ENCODE measurements at places on chromosomes 7 and 10.
A peak's percentile ranks its signal among the peaks of the same experiment; 100 is the strongest.

DNA sequence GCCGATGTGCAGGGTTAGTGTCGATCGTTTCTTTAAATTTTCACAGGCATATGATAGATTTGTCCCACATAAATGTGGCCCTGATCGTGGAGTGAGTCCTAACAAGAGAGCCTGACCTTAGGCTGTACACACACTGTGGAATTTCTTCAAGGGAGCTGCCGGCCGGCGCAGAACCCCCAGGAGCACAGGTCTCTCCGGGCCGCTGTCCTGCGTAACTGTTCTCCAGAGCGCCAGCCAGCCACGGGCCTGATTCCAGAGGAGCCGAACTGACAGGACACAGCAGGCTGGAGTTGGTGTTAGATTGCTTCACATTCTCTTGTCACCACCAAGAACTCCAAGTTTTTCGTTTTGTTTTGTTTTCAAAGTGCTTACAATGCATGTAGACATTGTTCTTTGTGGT lies 37.3 kb downstream of the SHH start:
- DNase-seq = no peak

GRCh38 chr7:77262316-77262715 lies 62.7 kb upstream of the FGL2 start:
- DNase-seq = no peak

DNA sequence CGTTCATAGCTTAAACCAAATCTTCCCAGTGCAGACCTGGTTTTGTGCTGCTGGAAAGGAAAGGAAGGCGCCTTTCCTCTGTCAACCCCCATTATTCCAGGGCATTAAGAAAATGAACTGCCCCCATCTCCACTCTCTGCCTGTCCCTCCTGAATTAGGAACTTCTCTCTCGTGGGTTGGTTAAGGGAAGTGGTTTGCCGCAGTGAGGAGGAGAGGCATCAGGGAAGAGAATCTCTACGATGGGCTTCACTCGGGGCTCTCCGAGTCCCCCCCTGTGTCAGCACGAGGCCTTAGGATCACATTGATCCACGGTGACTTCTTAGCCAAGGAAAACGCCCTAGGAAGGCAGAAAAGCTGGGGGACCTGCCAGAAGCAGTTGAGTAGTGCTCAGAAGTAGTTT lies 53.9 kb upstream of the LYZL2 start:
- DNase-seq = no peak

- no peak for DNase-seq
These were observed 138.9 kb downstream of the TNS3 start for GRCh38 chr7:47443049-47443448.

- DNase-seq = no peak
These were observed 200.5 kb downstream of the KIF20B start for GRCh38 chr10:89901895-89902294.

GRCh38 chr10:111128331-111129180 lies 51.7 kb downstream of the ADRA2A start:
- DNase-seq = peak; percentile 57

DNA sequence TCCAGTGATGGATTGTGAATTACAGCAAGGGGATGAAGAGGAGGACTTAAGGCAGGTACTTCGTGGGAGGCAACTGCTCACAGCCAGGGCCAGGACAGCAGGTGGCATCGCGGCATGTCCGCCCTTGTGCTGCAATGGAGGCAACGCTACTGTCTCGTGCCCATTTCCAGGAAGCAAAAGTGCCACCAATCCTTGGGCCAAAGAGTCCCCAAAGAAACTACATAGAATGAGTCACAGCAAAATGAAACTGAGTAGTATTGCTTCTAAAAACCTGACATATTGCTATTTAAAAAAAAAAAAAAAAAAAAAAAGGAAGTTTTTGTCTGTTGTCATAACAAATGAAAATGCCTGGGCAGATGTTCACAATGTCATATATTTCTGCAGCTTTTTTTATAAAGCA lies 46.6 kb downstream of the RSU1 start:
- DNase-seq = no peak

- DNase-seq = no peak
These were observed 51.9 kb downstream of the IKZF1 start for GRCh38 chr7:50356212-50356944.

DNA sequence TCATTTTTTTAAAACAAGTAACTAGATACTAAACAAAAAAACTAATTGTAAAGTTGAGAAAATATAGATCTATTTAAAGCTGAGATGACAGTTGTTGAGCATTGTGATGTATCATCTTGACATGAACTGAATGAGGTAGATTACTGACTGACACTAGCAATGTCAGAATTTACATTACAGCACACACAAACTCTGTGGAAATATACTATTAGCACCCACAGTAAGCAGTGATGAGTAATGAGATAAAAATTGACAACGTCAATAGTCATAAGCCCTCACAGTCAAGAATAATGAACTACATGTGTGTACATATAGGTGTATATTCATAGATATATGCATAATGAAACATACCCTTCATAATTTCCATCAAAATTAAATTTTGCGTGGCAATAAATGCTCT lies 368.4 kb downstream of the TFEC start:
- no peak for DNase-seq

- no peak for DNase-seq
These were observed 483.9 kb downstream of the AUTS2 start for GRCh38 chr7:70082099-70082611.

DNA sequence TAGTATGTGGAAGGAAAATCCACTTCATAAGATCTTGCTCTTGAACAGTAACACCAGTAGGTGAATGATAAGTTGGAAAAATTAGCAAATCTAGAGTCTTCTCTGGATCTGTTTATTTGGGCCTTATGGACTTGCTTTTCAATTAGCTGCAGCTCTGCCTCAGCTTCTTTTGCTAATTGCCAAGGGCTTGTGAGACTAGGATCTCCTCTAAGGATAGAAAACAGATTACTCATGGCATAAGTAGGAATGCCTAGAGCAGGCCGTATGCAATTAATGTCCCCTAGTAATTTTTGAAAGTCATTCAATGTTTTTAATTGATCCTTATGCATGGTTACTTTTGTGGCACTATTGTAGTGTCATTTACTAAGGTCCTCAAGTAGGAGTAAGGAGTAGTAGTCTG lies 36.5 kb upstream of the DDX50 start:
- DNase-seq = no peak

DNA sequence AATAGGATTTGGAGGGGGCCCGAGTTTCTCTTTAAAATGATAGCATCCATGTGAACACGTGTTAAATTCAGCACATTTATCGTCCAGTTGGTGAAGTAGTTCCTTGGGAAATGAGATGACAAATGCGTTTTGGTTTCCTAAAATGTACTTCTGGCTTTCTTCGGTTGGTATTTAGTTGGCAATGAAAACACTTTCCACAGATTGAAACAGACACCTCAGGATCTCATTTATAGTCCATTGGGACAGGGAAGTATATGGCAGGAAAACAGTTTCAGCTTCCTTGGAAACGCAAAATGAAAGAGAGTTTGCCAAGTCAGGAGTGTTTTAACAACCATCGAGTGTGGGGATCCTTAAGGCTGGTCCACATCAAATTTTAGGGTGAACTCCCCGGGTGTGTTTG lies 19.4 kb upstream of the LYZL1 start:
- no peak for DNase-seq

DNA sequence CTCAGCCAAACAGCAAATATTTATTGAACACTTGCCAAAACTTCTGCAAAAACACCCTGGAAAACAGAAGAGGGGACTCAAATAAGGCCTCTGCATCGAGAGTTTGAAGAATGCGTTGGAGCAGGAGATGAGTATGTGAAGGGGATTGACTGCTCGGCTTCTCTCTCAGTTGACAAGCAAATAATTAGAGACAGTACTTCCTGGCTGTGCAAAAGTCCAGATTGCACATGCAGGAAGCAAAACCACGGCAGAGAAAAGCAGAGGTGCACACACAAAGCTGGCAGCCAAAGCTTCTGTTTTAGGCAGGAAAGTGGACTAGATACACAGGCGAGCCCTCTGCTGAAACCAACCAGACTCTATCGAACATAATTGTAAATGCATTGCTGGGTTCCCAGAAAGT lies 343.6 kb upstream of the MGMT start:
- no peak for DNase-seq

DNA sequence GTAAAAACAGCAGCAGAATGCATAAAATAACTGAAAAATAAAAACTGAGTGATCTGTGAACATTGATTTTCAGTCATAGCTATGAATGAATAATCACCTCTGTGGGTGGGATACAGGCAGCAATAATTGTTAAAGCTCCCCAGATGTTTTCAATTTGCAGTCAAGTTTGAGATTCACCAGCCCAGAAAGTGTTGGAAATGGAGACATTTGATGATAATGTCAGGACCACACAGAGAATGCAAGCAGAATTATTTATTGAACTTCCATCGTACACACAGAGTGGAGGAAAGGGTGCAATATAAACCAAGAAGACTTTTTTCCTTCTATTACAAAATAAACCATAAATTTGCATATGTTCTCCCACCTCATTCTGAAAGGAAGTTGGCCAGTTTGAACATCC lies 601.7 kb downstream of the ANKRD7 start:
- no peak for DNase-seq

DNA sequence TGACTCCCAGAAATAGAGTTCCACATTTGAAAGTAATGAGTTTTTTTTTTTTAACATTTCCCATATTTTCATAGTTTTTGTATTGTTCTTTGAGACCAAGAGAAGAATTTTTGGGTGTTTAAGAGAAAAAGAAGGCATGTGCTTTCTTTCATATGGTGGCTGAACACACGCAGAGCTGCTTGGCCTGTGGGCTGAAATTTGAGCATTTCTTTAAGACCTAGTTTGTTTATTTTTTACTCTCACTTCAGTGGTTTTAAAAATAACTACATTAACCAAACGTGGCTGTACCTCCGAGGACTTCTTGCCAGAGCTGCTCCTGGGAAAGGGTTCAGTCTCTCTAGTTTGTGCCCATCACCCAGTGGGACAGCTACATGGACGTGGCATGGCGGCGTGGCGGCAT lies 58.3 kb downstream of the INPP5A start:
- no peak for DNase-seq

- DNase-seq = no peak
These were observed 46.9 kb upstream of the MKRN1 start for GRCh38 chr7:140526214-140526613.

GRCh38 chr7:95609277-95609971 lies 13.1 kb upstream of the PDK4 start:
- DNase-seq = no peak

- DNase-seq = no peak
These were observed 11.2 kb upstream of the CALD1 start for GRCh38 chr7:134768243-134768642.

GRCh38 chr7:41777894-41778596 lies 75.2 kb upstream of the INHBA start:
- no peak for DNase-seq

GRCh38 chr10:22475651-22476600 lies 130.6 kb downstream of the SPAG6 start:
- no peak for DNase-seq

DNA sequence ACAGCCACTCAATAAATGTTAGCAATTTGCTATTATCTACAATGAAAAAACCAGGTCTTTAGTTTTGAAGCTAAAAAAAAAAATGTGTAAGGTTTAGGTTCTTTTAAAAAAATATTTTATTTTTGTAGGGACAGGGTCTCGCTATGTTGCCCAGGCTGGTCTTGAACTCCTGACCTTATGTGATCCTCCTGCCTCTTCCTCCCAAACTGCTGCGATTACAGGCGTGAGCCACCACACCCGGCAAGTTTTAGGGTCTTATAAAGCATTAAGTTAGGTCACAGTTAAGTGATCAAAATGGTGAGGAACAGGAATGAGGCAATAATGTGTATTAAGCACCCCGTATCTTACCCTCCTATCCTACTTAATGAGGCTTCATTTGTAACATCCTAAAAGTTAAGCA lies 774 bp downstream of the SEM1 start:
- DNase-seq = no peak

GRCh38 chr10:80454513-80455460 lies 677 bp downstream of the TSPAN14 start:
- DNase-seq = peak; percentile 32

DNA sequence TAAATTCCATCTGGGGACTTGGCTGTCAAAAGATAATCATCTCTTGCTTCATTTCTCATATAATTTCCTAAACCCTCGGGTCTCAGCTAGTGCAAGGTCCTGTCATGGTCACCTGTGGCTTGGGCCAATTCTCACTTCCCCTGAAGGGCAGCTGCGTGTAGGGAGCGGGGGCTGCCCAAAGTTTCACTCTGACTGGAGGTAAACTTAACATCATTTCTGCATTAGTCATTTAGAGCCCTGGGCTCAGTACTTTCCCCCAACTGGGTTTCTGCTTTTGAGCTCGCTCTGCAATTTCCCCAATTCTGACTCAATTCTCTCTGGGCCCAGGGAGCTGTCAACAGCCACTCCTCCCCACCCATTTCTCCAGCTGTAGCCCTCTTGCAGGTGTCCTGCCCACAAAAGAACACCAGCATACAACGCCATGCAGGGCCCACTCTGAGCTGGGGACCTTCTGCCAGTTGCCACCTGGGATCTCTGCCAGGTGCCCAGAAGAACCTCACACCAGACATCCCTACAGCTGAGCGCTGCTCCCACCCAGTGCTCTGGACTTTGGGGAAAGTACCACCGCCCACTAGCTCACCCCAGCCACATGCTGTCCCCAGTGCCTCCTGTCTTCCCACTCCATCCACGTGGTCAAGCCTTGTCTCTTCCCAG lies 37.9 kb downstream of the VOPP1 start:
- peak; percentile 76 for DNase-seq

DNA sequence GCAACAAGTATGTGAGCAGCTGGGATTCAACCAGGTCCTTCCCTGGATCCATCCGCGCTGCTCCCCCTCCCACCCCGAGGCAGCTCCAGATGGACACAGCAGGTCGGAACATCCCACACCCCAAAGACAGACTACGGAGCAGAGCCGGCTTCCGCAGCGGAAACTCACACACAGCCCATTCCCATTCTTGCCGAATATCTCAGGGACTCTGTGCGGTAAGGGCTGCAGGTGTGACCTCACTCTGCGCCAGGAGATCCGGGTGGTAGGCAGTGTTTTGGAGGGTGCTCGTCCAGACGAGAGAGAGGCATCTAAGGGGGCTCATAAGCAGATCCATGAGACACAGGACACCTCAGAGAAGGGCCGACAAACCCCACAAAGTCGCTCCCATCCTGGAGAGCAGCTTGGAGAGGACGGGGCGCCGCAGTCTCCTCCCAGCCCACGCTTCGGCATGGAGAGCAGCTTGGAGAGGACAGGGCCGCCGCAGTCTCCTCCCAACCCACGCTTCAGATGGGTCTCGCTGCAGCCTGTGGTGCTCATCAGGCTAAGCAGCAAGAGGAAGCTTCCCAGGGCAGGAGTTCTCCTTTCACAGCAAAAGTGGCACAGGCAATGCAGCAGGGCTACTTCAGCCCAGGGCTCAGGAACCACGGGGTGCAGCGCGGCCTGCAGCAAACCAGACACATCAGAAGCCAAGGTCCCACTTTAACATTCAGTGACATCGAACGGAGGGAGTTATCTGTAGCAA lies 179.9 kb downstream of the DIP2C start:
- no peak for DNase-seq

All from SW480 (cell line).